ENCODE measurements at places on chromosomes 1 and 21. TPM values are rescaled to one million over a fixed set of nuclear protein-coding genes. Genes with fewer than 3 reads are reported as not detected.
A peak's percentile ranks its signal among the peaks of the same experiment; 100 is the strongest.

AMY1A gene
- not detected for total RNA-seq

PCP4 gene
- not detected for total RNA-seq

C4BPA gene
- not detected for total RNA-seq

GRCh38 chr1:223208164-223209076 lies 65.4 kb upstream of the TLR5 start:
- no peaks in the 10 kb centered on the region for H3K36me3 ChIP-seq
- H3K4me3 ChIP-seq = no peak overlapping the region
- H3K27me3 ChIP-seq = no peaks in the 10 kb centered on the region
- no peak overlapping the region for H3K27ac ChIP-seq

DNA sequence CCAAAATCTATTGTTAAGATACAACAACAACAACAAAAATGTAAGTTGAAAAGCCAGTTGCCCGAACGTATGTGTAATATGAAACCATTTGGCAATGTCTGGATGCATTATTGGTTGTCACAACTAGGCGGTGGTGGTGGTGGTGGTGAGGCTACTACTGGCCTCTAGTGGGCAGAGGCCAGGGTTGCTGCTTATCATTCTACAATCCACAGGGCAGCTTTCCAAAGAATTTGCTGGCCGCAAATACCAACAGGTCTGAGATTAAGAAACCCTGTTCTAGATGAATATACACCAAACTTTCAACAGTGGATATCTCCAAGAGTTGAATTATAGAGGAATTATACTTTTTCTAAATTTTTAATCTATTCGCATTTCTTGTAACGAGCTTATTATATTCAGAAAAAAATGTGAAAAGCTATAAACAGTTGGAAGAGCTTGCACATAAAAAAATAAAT lies 26.8 kb upstream of the ZNF697 start:
- H3K4me1 ChIP-seq = peaks cover 10% of the 10 kb centered on the region
- DNase-seq = no peak
- no peaks in the 10 kb centered on the region for H3K36me3 ChIP-seq
- H3K27me3 ChIP-seq = no peaks in the 10 kb centered on the region

- H3K27ac ChIP-seq = no peak overlapping the region
- H3K4me1 ChIP-seq = peaks cover 10% of the 10 kb centered on the region
- peaks cover 19% of the 10 kb centered on the region for H3K36me3 ChIP-seq
- peak; percentile 58 for DNase-seq
- H3K27me3 ChIP-seq = peaks cover 14% of the 10 kb centered on the region
- H3K4me3 ChIP-seq = peak overlapping the region; percentile 89
Measured at GRCh38 chr1:85582687-85583591, 2.4 kb downstream of the CCN1 start.

DNA sequence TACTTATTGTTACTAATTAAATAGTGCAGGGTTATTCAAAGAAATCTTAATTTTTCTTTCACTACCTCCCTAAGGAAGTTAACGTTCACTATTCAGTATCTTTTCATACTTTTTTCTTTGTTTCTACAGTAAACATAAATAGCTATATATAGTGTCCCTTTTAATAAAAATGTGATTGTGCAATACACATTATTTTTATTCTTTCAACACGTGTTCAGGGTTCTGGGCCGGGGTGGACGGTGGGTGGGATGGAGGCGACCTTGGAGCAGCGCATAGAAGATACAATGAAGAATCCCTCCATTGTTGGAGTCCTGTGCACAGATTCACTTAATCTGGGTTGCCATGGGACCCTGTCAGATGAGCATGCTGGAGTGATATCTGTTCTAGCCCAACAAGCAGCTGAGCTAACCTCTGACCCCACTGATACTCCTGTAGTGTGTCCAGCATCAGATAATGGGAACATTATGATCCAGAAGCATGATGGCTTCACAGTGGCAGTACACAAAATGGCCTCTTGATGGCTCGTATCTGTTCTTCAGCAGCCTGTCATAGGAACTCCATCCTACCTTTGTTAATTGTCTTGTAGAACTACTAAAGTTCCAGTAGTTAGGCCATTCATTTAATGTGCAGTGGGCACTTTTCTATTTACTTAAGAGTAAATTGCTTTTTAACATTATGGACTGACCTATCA lies 155.9 kb upstream of the L1TD1 start:
- no peak overlapping the region for H3K4me3 ChIP-seq
- no peaks in the 10 kb centered on the region for H3K36me3 ChIP-seq
- H3K27me3 ChIP-seq = no peaks in the 10 kb centered on the region
- DNase-seq = no peak

DNA sequence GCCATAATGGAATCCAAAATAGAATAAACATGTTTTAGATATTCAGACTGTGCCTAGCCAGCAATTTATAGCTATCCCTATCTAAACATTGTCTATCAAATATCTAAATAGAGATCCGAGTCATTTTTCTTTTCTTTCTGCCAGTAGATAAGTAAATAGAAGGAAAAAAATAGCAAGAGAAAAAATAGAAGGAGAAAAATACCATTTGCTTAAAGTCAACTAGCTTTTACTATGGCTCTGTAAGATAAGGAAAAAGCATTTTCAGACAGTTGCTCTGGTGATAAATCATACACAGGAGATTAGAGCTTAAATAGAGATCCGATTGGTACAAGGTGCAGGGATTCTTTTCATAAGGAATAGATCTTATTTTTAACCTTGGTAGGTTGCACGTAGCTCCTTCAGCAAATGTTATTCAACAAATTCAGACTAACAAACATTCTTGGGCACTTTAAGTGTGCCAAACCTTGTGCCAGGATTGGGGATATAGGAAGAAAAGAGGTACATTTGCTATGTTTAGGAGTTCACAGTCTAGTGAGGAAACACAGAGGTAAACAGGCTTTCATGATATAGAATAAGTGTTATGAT lies 70.1 kb upstream of the CCDC190 start:
- no peaks in the 10 kb centered on the region for H3K27me3 ChIP-seq
- peaks cover 4% of the 10 kb centered on the region for H3K4me1 ChIP-seq
- H3K4me3 ChIP-seq = no peak overlapping the region
- no peak overlapping the region for H3K27ac ChIP-seq

DNA sequence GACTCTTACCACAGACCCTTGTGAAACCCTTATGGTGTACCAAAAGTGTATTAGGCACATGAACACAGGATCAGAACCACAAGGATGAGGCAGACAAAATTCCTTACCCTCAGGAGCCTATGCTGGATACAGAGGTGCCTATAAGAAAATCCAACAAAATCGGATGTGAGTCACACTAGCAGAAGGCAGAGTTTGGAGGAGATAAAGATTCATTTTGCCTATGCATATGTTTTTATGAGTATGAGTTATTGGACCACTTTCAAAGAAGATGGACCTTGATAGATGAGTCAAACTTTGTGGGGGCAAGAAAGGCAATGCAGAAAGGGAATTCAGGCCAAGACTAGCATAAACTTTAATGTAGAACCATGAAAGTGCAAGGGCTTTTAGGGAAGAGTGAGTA lies 17.0 kb downstream of the CAMK1G start:
- H3K4me1 ChIP-seq = no peaks in the 10 kb centered on the region
- DNase-seq = no peak

- peaks cover 18% of the 10 kb centered on the region for H3K4me1 ChIP-seq
- no peaks in the 10 kb centered on the region for H3K27me3 ChIP-seq
- peaks cover 21% of the 10 kb centered on the region for H3K36me3 ChIP-seq
- no peak for DNase-seq
- no peak overlapping the region for H3K27ac ChIP-seq
Measured at GRCh38 chr1:11802616-11802972, 3.2 kb downstream of the MTHFR start.

GRCh38 chr1:160062230-160062532 lies 7.8 kb downstream of the KCNJ10 start:
- no peaks in the 10 kb centered on the region for H3K27me3 ChIP-seq
- H3K27ac ChIP-seq = peak overlapping the region; percentile 68
- H3K4me1 ChIP-seq = peaks cover 2% of the 10 kb centered on the region
- no peaks in the 10 kb centered on the region for H3K36me3 ChIP-seq
- H3K4me3 ChIP-seq = no peak overlapping the region
- no peak for DNase-seq

DNA sequence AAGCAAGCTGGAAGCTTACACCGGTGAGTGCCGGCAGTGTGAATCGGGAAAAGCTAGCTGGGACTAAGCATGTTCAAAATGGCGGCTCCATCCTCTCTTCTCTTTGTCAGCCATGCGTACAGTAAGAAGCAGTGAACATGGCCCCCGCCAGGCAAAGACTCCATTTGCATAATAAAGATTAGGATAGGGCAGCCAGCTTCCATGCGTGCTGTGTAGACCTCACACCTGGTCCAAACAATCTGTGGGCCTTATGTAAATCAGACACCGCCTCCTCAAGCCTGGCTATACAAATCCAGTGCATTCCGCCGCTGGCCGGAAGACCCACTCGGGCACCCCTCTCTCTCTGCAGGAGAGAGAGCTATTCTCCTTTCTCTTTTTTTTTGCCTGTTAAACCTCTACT lies 150.3 kb downstream of the TIAM1 start:
- no peak overlapping the region for H3K4me3 ChIP-seq
- H3K27me3 ChIP-seq = peaks cover 31% of the 10 kb centered on the region
- peaks cover 5% of the 10 kb centered on the region for H3K4me1 ChIP-seq
- no peak overlapping the region for H3K27ac ChIP-seq

- H3K27ac ChIP-seq = no peak overlapping the region
- H3K4me3 ChIP-seq = no peak overlapping the region
- DNase-seq = no peak
- no peaks in the 10 kb centered on the region for H3K36me3 ChIP-seq
- H3K27me3 ChIP-seq = peaks cover 14% of the 10 kb centered on the region
Measured at GRCh38 chr1:7698641-7699040, 72.5 kb upstream of the VAMP3 start.

- H3K27me3 ChIP-seq = no peaks in the 10 kb centered on the region
- H3K4me1 ChIP-seq = peaks cover 12% of the 10 kb centered on the region
- H3K4me3 ChIP-seq = no peak within 1 kb of the TSS
- no peak for DNase-seq
- H3K27ac ChIP-seq = no peak within 1 kb of the TSS
Measured at GRCh38 chr1:186461014-186461413, at the start of gene PDC. Gene PDC (minus strand): TSS chr1:186461114. CDS start chr1:186449459, 11,655 bp downstream.
